Fibroblast of mammary gland (primary cell): ENCODE measurements at places on chromosomes 1 and 21.
A peak's percentile ranks its signal among the peaks of the same experiment; 100 is the strongest.

DNA sequence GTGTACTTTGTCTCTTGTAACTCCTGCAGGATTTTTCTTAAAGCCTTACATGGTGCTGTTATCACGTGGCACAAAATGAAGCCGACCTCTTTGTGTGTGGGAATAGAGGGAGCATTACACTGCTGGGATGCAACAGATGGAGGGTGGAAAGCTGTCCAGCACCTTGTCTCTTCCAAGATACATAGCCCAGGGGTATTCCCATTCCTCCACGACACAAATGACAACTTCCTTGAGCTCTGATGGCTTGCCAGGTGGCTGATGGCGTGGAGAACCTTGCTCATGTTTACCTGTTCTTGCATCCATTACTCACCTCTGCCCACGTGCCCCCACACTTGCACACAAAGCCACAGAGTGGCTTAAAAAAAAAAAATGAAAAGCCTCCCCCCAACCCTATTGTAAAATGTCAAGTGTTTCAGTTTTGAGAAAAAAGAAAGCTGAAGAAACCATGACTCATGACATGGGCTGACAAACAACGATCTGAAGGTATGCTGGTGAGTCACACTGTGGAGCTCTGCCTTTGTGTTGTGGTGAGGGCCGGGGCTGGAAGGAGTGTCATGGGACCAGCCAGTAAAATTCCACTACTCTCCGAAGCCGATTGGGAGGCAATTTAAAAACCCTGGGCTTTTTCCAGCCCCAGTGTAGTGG is 32.0 kb upstream of the ATP5PO start:
- DNase-seq = peak; percentile 98

- no peak for DNase-seq
Observed at GRCh38 chr1:210129092-210129491, 103.5 kb upstream of the SERTAD4 start.

GRCh38 chr1:93771843-93772242 is 90.2 kb upstream of the BCAR3 start:
- no peak for DNase-seq

DNA sequence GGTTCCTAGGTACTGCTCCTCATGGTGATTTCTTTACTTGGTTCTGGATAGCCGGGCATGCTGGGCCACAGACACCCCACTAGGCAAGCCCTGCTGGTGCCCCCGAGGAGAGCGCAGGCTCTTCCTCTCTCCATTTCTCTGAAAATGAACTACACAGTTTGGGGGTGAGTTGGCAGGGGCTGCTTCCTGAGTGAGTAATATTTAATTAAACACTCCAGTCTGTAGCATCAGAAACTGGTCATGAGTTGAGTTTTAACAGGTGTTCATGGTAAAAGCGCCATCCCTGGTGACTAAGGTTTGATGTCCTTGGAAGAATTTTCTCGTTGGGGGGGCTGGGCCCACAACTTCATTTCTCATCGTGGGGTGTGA is 1.7 kb downstream of the SPSB1 start:
- peak; percentile 93 for DNase-seq

DNA sequence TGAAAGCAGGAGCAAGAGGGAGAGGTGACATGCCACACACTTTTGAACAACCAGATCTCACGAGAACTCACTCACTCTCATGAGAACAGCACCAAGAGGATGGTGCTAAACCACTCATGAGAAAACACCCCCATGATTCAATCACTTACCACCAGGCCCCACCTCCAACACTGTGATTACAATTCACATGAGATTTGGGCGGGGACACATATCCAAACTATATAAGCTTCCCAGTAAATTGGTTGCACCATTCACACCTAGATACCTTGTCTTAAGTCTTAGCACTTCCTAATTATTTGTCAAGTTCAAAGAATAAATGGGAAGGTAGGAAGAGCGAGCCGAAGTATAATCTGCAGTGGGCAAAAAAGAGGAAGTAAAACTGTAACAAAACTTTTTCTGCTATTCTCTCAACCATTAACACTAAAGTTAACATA is 34.3 kb downstream of the AMY1C start:
- no peak for DNase-seq

GRCh38 chr1:54927472-54928240 is 40.7 kb upstream of the DHCR24 start:
- peak; percentile 71 for DNase-seq

GRCh38 chr21:32306021-32306780 is 7.5 kb downstream of the MRAP start:
- DNase-seq = no peak

DNA sequence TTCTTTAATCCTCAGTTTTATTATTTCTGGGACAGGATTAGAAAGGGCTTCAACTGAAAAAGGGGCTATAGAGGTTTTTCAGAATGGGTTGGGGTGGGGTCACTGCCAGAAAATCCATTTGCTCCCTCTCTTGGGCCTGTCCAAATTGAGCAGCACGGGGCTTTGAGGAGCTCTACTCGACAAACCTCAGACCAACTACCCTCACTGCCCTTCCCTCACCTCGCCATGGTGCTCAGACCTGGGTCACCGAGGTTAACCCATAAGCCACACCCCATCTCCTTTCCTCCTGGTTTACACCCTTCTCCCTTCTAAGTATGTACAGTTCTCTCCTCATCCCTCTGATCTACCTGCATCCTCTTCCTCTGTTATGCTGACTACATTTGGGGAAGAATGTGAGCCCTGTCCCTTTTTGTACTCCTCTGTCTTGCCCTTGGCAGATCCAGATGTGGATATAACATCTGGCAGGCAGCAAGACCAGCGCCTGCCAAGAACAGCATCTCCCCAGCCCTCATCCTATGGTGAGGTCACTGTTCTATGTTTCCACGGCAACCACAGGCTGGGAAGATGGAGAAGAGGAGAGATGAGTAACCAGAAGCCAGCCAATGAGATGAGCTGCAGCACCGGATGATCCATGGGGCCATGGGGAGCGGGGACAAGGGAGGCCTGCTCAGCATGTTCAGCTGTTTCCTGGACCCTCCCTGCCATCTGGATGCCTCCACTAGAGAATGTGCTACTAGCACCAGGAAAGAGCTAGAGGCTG is 3.7 kb upstream of the FABP3 start:
- peak; percentile 99 for DNase-seq

GRCh38 chr1:58950897-58951296 is 167.1 kb upstream of the JUN start:
- no peak for DNase-seq

DNA sequence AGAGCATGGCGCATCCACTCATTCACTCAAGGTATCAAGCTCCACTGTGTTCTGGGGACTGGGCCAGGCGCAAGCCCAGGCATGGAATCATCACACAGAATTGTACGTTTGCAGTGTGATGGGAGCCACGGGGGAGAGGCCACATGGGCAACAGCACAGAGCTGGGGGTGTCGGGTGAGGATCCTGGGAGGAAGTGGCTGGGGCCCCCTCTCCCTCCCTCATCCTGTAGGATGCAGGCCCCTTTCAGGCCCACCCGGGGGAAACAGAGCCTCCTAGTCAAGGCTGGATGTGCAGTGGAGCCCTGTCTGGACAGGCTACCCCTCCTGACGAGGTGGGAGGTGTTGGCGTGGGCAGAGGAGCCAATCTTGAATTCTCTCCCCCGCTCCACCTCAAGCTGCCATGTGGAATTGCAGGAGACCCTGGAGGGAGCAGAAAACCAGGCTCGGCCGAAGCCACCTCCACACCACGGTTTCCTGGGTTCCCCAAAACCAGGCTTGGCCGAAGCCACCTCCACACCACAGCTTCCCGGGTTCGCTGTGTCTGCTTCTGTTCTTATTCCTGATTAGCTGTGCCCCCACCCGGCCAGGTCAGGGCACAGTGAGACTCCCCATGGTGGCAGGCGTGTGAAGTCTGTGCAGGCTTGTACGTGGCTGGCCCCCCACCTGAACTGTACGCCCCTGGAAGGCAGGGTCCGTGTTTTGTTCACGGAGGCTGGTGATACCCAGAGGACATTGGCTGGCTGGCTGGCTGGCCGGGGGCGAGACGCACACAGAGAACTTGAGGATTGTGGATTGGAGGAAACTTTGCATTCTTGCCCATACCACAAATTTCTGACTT is 4.2 kb upstream of the C1orf174 start:
- no peak for DNase-seq
